SK-N-SH (cell line): ENCODE measurements at places on chromosomes 3 and 15.

GRCh38 chr3:131716007-131716406, 213.2 kb upstream of the MRPL3 start:
- no peaks in the 10 kb centered on the region for H3K27me3 ChIP-seq
- H3K36me3 ChIP-seq, result no peaks in the 10 kb centered on the region
- DNase-seq, result no peak
- peaks cover 5% of the 10 kb centered on the region for H3K4me1 ChIP-seq
- H3K27ac ChIP-seq, result no peak overlapping the region
- no peak overlapping the region for H3K4me3 ChIP-seq

DNA sequence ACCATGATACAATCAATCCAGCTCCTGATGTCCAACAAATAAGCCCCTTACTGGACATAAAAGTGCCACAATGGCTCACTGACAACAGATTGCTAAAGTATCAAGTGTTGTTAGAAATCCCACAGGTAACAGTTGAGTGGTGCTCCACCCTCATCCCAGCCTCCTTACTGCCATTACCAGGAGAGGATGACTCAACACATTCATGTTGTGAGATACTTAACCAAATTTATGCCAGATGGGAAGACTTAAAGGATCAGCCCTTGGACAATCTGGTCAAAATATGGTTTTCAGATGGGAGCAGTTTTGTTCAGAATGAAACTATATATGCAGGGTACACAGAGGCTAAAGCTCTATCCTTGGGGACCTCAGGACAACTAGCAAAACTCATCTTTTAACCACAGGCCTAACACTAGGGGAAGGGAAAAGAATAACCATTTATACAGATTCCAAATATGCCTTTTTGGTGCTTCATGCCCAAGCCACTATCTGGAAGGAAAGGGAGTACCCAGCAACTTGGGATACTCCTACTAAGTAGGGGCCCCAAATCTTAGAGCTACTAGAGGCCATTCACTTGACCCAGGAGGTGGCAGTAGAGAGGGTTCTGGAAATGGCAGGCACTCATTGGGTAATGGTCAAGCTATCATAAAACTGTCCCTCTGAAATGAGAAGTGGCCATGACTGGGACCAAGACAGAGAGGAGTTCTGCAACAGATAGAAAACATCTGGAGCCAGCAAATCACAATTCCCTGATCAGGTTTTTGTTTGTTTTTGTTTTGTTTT, 6.9 kb upstream of the ZNF662 start:
- DNase-seq, result no peak
- no peaks in the 10 kb centered on the region for H3K4me1 ChIP-seq
- no peaks in the 10 kb centered on the region for H3K27me3 ChIP-seq
- no peak overlapping the region for H3K4me3 ChIP-seq

GRCh38 chr3:57755368-57755675, 787 bp upstream of the SLMAP start:
- no peaks in the 10 kb centered on the region for H3K27me3 ChIP-seq
- H3K4me1 ChIP-seq, result peaks cover 12% of the 10 kb centered on the region; the same call in 1 of the 2 replicates
- no peak for DNase-seq
- peak overlapping the region; percentile 82 for H3K27ac ChIP-seq

DNA sequence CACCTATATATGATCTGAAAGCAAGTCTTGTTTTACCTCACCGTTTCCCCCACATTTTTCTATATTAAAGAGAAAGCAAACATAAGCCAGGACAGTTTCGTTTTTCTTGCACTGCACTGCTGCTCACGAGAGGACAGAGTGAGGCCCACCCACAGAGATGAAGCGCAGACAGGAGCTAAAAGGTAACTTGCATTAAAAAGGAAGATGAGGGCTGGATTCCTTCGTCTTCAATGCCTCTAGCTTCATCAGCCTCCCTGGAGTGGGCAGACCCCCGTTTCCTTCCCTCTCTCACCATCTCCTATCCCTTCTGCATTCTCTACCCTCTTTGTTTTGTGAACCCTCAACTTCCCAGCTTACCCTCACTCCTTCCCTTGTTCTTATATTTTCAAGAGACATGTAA, 18.9 kb downstream of the SUMF1 start:
- H3K27ac ChIP-seq, result no peak overlapping the region
- H3K27me3 ChIP-seq, result no peaks in the 10 kb centered on the region
- no peak for DNase-seq
- no peaks in the 10 kb centered on the region for H3K4me1 ChIP-seq
- no peak overlapping the region for H3K4me3 ChIP-seq

GRCh38 chr3:121998030-121998580, 23.9 kb downstream of the ILDR1 start:
- no peak overlapping the region; the same call in 1 of the 2 replicates for H3K27ac ChIP-seq
- H3K4me3 ChIP-seq, result no peak overlapping the region
- no peaks in the 10 kb centered on the region for H3K36me3 ChIP-seq
- no peaks in the 10 kb centered on the region for H3K4me1 ChIP-seq
- no peaks in the 10 kb centered on the region for H3K27me3 ChIP-seq

- no peaks in the 10 kb centered on the region for H3K4me1 ChIP-seq
- no peak overlapping the region for H3K27ac ChIP-seq
- peaks cover 50% of the 10 kb centered on the region for H3K36me3 ChIP-seq
- H3K27me3 ChIP-seq, result no peaks in the 10 kb centered on the region
Measured at GRCh38 chr3:167705840-167706239, 28.9 kb downstream of the PDCD10 start.

DNA sequence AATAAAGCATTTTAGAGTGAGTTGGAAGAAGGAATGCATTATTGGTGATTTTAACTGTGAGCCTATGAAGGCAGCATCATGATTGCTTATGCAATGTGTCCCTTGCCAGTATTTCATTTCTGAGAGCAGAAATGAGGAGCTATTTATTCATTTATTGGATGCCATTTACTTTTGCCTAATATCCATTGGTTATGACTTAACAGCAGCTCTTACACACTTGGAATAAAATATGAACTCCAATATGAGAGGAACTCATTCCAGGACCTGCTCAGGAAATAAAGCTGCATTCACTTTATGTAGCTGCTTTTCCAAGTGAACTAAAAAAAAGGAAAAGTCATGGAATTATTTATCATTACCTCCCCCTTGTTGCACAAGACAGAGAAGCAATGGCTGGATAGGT, 280.1 kb downstream of the LRTM1 start:
- DNase-seq, result no peak
- H3K27ac ChIP-seq, result no peak overlapping the region
- H3K36me3 ChIP-seq, result no peaks in the 10 kb centered on the region
- no peak overlapping the region for H3K4me3 ChIP-seq
- H3K4me1 ChIP-seq, result no peaks in the 10 kb centered on the region
- no peaks in the 10 kb centered on the region for H3K27me3 ChIP-seq

- DNase-seq, result no peak
- H3K36me3 ChIP-seq, result no peaks in the 10 kb centered on the region
- no peak overlapping the region for H3K27ac ChIP-seq
- H3K4me1 ChIP-seq, result no peaks in the 10 kb centered on the region; the same call in 1 of the 2 replicates
- H3K4me3 ChIP-seq, result no peak overlapping the region
- H3K27me3 ChIP-seq, result no peaks in the 10 kb centered on the region
Measured at GRCh38 chr3:458124-458523, 261.6 kb downstream of the CHL1 start.

- H3K27me3 ChIP-seq, result no peaks in the 10 kb centered on the region
- H3K27ac ChIP-seq, result no peak overlapping the region
- no peak overlapping the region for H3K4me3 ChIP-seq
- H3K4me1 ChIP-seq, result peaks cover 7% of the 10 kb centered on the region
- H3K36me3 ChIP-seq, result no peaks in the 10 kb centered on the region
Measured at GRCh38 chr3:25831578-25831977, 41.7 kb downstream of the OXSM start.

DNA sequence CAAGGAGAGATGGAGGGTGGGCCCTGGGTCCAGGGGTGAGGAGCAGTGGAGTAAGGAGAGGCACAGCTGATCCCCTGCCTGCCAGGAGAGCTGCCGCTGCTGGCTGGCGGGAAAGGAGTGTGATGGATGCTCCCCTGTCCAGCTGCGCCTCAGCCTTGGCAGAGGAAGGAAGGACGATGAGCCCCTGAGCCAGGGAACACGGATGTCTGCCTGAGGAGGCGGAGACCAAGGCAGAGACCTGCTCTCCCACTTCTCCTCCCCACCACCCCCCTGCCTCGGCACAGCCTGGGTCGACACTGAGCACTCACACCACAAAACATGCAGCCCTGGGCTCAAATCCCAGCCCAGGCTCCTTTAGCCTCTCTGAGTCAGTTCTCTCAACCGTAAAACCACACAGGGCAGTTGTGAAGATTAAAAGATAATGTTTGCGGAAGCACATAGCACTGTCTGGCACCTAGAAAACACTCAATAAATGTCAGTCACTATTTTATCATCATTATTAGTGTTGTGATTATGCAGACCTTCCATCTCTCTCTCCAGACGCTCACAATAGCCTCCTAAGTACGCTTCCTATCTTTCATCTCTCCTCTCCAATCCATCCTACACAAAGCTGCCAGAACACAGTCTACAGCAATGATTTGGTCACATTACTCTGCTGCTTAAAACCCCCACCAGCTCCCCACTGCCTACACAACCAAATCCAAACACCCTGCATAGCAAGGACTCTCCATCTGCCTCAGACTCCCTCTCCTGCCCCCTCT, 52.2 kb downstream of the SEMA5B start:
- no peaks in the 10 kb centered on the region for H3K36me3 ChIP-seq
- H3K4me1 ChIP-seq, result peaks cover 58% of the 10 kb centered on the region
- peak overlapping the region; percentile 30 for H3K4me3 ChIP-seq
- H3K27ac ChIP-seq, result peak overlapping the region; percentile 97

DNA sequence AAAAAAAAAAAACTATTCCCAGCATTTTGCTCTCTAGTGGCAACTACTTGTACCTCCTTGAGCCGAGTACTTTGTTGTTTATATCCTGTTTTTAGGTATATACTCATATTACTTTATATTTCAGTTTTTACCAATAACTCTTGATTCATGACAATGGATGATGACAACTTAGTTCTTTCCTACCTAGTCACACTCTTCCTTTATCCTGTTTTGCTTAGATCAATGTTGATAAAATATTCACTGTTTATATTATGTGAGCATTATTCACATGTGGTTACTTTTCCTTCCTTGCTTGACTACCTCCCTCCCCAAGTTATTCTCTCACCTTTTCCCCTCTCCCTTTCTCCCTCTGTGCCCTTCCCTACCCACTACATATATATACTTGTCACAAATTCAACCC, 53.7 kb downstream of the NKIRAS1 start:
- H3K4me3 ChIP-seq, result no peak overlapping the region
- H3K27ac ChIP-seq, result no peak overlapping the region
- DNase-seq, result no peak
- no peaks in the 10 kb centered on the region for H3K27me3 ChIP-seq
- peaks cover 19% of the 10 kb centered on the region; the same call in 1 of the 2 replicates for H3K4me1 ChIP-seq
- H3K36me3 ChIP-seq, result peaks cover 2% of the 10 kb centered on the region

- peaks cover 21% of the 10 kb centered on the region for H3K4me1 ChIP-seq
- H3K4me3 ChIP-seq, result no peak within 1 kb of the TSS
- no peaks in the 10 kb centered on the region for H3K27me3 ChIP-seq
Measured at GRCh38 chr15:71810256-71811035, at the start of gene NR2E3. Gene NR2E3 (plus strand): TSS chr15:71810554. CDS start chr15:71810744, 190 bp downstream.

GRCh38 chr3:63192248-63192647, 85.9 kb upstream of the SYNPR start:
- no peak overlapping the region for H3K27ac ChIP-seq
- H3K27me3 ChIP-seq, result no peaks in the 10 kb centered on the region
- H3K4me3 ChIP-seq, result no peak overlapping the region
- DNase-seq, result no peak
- no peaks in the 10 kb centered on the region for H3K36me3 ChIP-seq

DNA sequence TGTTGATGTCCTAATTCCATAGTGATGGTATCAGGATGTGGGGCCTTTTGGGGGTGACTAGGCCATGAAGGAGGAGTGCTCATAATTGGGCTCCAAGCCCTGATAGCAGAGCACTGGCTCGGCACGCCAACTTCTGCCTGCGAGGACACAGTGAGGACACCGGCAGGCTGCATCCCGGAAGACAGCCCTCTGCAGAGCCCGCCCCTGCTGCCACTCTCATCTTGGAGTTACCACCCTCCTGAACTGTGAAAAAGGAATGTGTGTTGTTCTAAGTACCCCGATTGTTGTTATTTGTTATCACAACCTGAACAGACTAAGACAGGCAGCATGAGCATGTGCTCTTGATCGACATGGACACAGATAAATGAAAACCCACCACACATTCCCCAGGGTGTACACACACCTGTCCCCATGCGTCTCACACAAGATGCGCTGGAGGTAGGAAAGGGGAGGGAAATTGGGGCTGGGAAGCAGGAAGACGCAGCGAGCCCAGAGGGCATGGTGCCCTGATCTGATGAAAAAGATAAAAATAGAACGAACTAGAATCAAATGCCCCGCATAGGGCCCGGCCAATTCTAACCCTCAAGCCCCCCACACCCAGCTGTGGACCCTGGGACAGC, 40.1 kb downstream of the RPN1 start:
- peaks cover 6% of the 10 kb centered on the region; the same call in 1 of the 2 replicates for H3K4me1 ChIP-seq
- no peak for DNase-seq
- H3K27ac ChIP-seq, result no peak overlapping the region
- H3K4me3 ChIP-seq, result no peak overlapping the region

DNA sequence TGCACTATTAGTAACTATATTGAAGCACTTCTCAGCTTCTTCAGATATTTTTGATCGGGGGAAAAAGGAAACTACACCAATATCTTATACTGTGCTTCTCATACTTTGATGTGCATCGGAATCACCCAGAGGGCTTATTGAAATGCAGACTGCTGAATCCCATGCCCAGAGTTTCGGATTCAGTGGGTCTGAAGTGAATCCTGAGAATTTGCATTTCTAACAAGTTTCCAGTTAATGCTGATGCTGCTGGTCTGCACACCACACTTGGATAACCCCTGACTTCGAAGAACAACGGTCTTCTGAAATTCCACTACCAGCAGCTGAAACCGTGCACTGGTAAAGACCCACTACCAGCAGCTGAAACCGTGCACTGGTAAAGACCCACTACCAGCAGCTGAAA, 243.9 kb downstream of the NTRK3 start:
- no peaks in the 10 kb centered on the region for H3K36me3 ChIP-seq
- H3K27me3 ChIP-seq, result no peaks in the 10 kb centered on the region
- no peak for DNase-seq
- no peak overlapping the region for H3K4me3 ChIP-seq

GRCh38 chr3:114111060-114111770, 54.7 kb downstream of the QTRT2 start:
- no peaks in the 10 kb centered on the region for H3K27me3 ChIP-seq
- no peak overlapping the region for H3K27ac ChIP-seq
- no peaks in the 10 kb centered on the region for H3K36me3 ChIP-seq
- H3K4me1 ChIP-seq, result no peaks in the 10 kb centered on the region
- DNase-seq, result no peak

- no peak overlapping the region for H3K4me3 ChIP-seq
- H3K27me3 ChIP-seq, result no peaks in the 10 kb centered on the region
- DNase-seq, result no peak
Measured at GRCh38 chr3:100163787-100164186, 49.5 kb upstream of the FILIP1L start.

GRCh38 chr3:128763967-128764366, 38.0 kb downstream of the RAB7A start:
- no peak overlapping the region for H3K4me3 ChIP-seq
- no peak overlapping the region for H3K27ac ChIP-seq
- H3K27me3 ChIP-seq, result no peaks in the 10 kb centered on the region
- H3K36me3 ChIP-seq, result peaks cover 4% of the 10 kb centered on the region
- DNase-seq, result no peak
